ENCODE measurements at places on chromosomes 13 and 19.

DNA sequence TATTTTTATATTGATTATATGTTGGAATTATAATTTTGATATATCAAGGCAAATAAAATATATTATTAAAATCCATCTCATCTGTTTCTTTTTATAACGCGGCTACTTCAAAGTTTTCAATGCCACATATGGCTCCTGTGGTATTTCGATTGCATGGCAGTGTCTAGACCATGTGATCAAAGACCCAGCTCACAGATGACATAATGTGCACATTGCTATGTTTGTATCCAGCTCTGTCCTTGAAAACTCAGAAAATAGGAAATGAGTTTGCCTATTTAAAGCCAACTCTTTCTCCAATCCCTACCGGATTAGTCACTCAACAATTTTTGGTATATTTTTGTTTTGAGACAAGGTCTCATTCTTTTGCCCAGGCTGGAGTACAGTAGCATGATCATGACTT, 26.2 kb downstream of the TMTC4 start:
- DNase-seq = no peak

DNA sequence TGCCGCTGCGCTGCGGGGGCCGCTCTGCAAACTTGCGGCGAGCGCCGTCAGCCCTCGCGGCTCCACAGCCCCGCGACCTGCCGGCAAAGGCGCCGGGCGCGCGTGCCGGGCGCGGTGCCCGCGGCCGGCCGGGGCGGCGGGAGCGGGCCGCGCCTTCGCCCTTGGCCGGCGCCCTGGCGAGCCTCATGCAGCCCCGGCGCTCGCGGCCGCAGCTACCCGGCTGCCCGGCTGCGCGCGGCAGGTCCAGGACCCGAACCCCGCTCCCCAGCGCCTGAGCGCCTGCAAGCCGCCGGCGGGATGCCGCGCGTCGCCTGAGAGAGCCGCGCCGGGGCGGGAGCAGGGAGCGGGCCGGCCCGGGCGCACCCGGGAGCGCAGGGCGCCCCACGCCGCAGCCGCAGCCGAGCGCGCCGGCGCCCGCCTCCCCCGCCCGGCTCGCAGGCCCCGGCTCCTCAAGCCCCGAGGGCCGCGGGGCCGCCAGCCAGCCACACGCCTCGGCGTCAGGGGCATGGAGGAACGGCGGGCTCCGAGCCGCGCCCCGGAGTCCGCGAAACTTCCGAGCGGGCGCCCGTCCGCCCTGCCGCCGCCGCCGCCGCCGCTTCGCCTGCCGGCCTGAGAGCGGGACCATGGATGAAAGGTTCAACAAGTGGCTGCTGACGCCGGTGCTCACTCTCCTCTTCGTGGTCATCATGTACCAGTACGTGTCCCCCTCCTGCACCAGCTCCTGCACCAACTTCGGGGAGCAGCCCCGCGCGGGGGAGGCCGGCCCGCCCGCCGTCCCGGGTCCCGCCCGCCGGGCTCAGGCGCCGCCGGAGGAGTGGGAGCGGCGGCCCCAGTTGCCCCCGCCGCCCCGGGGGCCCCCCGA, 564 bp downstream of the HS6ST3 start:
- no peak for DNase-seq

DNA sequence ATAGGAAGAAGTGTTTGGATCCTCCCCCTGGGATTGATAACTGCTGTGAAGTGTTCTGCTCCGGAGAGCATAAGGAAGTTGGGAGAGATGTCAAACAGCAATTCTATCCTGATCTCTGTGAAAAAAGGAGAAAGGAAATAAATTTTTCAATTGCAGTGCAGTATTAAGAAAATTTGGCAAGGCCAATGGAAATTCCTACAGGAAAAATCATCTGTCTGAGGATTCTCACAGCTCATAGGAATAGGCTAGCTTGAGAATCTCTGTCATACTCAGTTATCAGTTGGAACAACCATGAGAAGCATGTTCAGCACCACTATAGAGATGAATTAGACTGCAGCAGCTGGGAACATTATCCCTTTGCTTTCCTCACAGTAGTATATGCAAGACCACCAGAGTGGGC, 1238.9 kb upstream of the MIR17HG start:
- no peak for DNase-seq

DNA sequence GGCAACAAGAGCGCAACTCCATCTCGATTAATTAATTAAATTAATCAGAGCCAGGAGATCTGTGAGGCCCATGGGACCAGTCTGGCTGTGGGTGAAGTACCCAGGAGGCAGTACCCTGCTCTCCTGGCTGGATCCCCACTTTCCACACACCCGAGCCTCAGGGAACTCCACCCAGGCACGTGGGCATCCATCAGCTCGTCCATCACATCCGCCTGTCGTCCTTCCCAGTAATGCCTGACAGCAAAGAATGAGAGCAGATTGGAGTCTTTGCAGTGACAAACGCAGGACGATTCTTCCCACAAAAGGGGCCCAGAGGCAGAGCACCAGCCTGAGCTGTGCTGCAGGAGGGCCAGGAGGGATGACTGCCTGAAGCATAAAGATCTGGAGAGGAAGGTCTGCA, 35.8 kb downstream of the VSTM2B start:
- no peak for DNase-seq

DNA sequence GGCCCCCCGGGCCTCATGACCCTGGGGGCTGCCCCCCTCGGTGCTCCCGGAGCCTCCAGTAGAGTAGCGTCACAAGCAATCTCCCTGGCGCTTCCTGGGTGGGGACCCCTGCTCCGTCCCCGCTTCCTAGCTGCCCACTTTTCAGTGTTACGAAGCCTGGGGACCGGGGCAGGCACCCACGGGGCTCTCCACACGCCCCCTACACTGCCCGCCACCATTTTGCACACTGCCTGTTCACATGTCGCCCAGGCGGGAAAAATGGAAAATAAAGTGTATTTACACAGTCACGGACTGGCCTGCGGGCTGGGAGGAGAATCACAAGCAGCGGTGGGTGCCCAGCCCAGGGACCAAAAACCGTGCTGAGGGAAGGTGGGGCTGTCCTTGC, 9.5 kb downstream of the PRR36 start:
- DNase-seq = no peak

DNA sequence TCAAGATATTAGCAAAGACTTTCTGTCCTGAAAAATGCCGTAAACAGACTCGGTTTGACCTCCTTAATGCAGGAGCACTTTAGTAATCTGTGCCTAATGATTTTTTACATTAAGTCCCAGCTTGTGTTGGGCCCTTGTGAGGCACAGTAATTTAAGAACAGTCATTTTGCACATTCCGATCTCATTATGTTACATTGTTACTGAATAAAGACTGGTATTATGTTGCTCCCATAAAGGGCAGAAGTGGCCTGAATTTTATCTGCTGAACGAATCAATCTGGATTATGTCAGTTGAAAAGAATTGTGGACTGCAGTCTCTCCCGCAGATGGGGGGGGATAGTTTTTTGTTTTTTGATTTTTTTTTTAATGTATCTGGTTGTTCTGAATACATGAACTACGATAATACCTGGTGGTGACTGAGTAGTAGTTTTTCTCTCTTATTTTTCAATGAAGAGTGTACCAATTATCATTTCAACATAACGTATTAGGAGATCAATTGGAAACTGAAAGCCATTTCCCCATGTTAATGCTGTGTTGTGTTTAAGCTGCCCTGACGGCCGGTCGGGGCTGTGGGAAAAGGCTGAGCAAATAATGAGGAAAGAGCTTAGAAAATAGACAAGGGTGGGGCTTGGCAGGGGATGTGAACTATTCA, 290.2 kb downstream of the ZNF536 start:
- no peak for DNase-seq

DNA sequence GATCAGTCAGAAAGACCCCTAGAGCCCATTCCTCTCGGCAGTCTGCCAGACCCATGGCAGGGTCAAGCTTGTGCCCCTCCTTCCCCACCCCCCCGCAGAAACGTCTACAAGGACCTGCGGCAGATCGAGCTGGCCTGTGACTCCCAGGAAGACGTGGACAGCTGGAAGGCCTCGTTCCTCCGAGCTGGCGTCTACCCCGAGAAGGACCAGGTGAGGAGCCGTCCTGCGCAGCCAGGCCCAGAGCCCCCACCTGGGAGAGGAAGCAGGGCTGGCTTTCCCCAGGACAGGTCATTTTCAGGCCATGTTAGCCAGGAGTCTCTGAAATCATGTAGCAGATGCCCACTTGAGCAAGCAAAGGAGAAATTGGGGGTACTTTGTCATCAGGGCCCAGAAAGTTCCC, 12.3 kb downstream of the TMED1 start:
- no peak for DNase-seq

Data from NCI-H2107 (cell line).